ENCODE measurements at places on chromosomes 6 and 20. TPM values are rescaled to one million over a fixed set of nuclear protein-coding genes. Genes with fewer than 3 reads are reported as not detected.

The TRIM15 gene
- total RNA-seq = not detected

The PTK6 gene
- total RNA-seq = not detected

The PNPLA1 gene
- not detected for total RNA-seq

The STMND1 gene
- not detected for total RNA-seq

The C6orf141 gene
- total RNA-seq = 2.6 TPM

The GID8 gene
- total RNA-seq = 19.6 TPM

The EEF1E1 gene
- total RNA-seq = 150 TPM

The CYP24A1 gene
- total RNA-seq = not detected

The LY6G6D gene
- not detected for total RNA-seq

The COL9A3 gene
- total RNA-seq = not detected

The IL17A gene
- not detected for total RNA-seq

The C4A gene
- total RNA-seq = 8.5 TPM

The SALL4 gene
- total RNA-seq = not detected

The BANF2 gene
- not detected for total RNA-seq

The BPIFB3 gene
- total RNA-seq = not detected

Measured in H4 (cell line).